ENCODE measurements at places on chromosomes 12 and 14.

DNA sequence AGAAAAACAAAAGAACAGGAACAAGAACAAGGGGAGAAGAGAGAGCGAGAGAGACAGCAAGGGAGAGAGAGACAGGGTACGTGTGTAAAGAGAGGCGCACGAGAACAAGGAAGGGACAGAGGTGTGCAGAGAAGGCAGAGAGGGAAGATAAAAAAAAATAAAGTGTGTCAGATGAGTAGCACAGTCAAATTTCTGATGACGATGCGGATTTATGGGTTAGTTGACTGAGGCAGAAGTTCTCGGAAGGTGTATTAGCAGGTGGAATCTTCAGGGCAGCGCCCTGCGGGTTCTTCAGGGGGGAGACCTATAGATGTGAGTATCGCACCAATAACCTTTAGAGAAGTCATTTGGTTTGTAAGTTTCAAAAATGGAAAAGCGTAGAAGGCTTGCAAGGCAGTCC, 44.8 kb downstream of the PRKAB1 start:
- DNase-seq, result no peak

- DNase-seq, result no peak
These were observed 76.0 kb downstream of the WDR20 start for GRCh38 chr14:102215576-102216250.

DNA sequence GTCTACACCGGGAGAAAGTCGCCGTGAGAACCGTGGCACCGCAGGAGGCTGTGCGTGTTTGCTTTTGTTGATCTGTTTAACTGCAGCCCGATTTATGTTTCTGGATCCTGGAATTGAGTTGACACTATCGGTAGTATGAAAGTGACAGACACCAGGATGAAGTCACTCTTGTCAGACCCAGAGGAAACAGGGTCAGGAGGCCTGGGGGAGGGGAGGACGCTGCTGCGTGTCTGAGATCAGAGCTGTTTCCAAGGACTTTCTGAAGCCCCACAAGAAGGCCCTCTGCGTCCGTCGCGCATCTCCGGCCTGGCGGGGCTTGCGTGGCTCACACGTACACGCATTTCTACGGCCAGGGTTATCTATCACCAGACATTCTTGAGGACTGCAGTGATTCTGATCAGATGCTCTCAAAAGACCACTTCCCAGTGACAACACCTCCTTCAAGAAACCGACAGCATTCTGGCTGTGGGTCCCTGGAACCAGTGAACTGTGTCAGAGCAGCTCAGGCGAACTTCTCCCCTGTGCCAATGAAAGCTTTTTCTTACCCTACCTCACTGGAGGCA, 263.4 kb downstream of the ADGRD1 start:
- no peak for DNase-seq

DNA sequence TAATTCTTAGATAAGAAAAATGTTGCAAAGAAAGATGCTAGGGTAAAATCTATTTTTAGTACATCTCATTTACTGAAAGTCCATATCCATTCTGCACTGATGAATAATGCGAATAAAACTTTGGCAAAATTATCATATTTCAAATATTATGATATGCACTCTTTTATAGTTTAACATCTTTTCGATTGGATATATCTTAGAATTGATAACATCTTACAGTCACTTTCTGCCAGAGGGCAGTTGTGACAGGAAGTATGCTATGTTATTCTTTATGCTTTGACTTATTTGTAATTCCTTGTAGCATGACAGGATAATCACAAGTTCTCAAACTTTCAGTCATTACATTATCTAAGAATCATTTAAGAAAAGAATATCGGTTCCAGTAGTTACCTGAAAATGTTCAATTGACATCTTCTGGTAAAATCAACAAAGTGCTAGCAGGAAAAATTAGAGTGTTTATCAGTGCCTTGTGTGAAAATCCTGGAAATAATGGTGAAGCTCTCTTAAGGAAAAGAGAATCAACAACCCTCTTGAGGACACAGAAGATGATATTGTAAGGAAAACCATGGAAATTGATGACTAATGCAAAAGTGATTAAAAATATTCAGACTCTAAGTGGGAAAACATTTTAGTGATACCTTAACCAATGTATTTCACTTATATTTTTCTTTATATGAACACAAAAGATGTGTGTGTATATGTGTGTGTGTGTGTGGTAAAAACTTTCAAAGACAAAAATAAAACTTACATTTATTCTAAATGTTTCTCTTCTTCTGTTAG, 95.5 kb downstream of the SLC6A15 start:
- DNase-seq, result no peak

DNA sequence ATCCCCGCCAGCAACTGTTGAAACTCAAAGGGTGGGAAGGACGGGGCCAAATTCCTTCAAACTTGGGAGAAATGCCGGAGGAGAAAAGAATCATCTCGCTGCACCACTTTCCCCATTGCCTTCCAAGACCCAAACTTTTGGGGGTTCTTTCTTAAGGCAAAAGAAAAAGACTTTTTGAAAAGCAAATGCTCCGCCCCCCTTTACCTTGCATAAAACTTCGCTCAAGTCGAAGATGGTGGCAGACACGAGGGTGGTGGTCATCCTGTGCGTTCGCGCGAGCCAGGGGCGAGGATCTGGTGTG, 239 bp downstream of the ZFP36L1 start:
- no peak for DNase-seq

GRCh38 chr14:57051633-57052032, 217.1 kb downstream of the EXOC5 start:
- no peak for DNase-seq

DNA sequence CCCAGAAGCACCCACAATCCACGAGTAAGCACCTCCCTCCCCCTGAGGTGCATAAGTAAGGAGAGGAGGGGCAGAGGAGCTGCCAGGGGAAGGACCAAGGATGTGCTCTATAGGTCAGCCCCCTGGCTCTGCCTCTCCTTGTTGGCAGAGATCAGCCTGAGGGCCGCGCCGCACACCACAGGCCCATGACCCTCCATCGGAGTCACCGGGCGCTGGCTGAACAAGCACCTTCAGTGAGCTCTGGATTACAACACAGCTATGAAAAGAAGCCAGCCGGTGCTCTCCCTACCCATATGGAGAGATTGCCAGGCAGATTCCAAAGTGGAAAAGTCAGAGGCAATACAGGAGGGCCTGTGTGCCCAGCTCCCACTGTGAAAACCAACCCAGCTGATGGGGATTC, 257.3 kb downstream of the GLT1D1 start:
- no peak for DNase-seq

- DNase-seq, result no peak
These were observed 134.6 kb downstream of the SLC25A21 start for GRCh38 chr14:37037636-37038387.

DNA sequence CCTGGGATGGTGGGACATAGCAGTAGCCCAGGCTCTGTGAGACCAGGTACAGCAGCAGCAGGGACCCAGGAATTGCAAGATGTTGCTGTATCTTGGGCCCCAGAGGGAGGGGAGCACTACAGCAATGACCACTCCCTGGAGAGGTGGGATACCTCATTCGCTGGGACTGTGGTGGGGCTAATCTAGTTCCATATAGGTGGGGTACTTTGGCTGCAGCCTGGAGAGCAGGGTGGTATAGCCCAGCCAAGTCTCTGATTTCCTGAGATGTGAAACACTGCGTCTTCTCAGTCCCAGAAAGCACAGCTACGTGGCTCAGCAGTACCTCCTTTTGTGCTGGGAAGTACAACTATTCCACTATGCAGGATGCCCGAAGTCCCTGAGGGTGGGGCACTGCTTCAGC, 163.7 kb upstream of the ARHGAP5 start:
- DNase-seq, result no peak

Measured in stimulated activated CD8-positive, alpha-beta memory T cell treated with anti-CD3 and anti-CD28 coated beads, Interleukin-4, amount 100 ng/mL, for 24 hours (primary cell).